Stimulated activated CD4-positive, alpha-beta T cell treated with anti-CD3 and anti-CD28 coated beads, Interleukin-2, amount 100 ng/mL, for 4 hours (primary cell): ENCODE measurements at places on chromosomes 1 and 21.

- no peak for DNase-seq
These were observed 234.8 kb downstream of the HMCN1 start for GRCh38 chr1:185969028-185969427.

DNA sequence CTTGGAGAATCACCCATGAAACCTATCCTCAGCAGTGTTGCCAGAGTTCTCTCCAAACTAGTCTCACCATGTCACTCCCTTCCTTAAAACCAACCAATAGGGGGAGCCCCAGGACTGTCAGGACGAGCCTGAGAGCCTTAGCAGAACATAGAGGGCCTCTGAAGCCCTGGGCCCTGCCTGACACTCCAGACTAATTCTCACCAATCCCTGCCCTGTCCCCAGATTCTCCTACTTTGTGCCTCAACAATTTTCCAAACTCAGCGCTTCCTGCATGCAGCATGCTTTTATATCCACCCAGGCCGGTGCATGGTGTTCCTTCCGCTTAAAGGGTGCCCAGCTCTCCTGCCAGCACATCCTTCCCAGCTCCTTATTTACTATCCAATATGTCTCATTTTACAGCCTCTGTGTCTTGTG, 42.7 kb downstream of the HSD3B1 start:
- no peak for DNase-seq

DNA sequence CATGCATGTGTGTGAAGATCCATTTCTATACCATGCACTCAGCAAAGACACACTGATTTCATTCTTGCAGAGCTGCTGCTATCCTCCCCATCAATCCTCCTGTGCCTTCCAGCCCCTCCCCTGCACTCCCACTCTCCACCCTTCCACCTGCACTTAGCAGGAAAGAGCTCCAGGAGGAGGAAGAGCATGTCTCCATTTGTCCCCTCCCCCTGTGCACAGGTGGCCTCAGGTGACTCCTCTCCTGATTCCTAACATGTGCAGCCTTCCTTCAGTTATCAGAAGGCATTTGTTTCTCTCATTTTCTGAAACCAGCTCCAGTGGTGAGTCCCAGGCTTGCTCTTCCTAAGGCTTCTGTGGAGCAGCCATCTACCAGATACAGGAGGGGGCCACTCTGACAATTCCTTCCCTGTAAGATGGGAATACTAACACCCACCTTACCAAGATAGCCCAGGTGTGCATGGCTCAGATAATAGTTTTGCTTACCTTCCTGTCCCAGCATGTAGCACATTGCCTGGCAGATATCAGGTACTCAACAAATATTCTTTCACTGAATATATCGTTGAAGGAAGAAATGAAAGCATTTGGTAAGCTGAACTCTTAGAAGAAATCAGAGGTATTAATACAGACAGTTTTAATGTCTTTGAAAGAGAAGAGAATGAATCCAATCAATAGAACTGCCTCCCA, 21.9 kb upstream of the FAM3B start:
- DNase-seq: no peak

GRCh38 chr1:226723657-226724532, 15.2 kb downstream of the ITPKB start:
- no peak for DNase-seq

DNA sequence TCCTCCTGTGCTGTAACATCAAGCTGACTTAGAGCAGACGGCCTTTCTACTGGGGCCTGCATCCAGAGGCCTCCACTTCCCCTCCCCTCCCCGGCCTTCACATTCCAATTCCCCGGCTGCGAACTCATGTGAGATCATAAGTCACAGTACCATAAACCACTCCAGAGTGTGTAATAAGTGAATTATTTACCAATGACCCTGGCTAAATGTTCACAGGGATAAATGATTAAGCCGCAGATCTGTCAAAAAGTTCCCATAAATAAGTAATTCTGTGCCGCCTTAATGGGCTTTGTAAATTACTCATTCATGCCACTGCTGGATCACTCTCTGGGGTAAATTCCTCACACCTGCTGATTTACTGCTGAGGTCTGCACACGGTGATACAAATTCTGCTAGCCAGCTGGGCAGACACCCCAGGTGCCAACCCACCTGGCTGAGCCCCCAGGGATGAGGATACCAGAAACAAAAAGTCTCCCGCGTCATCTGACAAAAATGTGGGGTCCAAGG, 27.4 kb upstream of the KIRREL1 start:
- DNase-seq: no peak
